ENCODE measurements at places on chromosomes 1 and 21. TPM values are rescaled to one million over a fixed set of nuclear protein-coding genes. Genes with fewer than 3 reads are reported as not detected.

DNA sequence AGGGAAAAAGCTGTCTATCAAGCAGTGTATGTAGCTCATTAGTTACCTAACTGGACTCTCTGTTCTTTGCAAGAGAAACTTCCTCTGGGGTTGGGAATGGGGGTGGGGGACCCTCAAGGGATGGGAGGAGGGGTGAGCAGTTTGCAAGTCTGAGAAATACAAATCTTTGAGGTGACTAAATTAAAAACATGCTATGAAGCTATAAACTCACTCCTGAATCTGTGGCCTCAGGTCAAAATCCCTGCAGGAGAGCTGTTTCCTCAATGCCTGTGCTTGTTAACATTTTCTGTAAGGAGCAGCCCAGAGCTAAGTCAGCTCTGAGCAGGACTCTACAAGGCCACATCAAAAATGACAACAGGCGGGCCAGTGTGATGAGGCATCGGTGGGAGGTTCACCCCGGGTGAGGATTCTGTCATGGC, 32.8 kb upstream of the PTPRC start:
- DNase-seq = no peak

DNA sequence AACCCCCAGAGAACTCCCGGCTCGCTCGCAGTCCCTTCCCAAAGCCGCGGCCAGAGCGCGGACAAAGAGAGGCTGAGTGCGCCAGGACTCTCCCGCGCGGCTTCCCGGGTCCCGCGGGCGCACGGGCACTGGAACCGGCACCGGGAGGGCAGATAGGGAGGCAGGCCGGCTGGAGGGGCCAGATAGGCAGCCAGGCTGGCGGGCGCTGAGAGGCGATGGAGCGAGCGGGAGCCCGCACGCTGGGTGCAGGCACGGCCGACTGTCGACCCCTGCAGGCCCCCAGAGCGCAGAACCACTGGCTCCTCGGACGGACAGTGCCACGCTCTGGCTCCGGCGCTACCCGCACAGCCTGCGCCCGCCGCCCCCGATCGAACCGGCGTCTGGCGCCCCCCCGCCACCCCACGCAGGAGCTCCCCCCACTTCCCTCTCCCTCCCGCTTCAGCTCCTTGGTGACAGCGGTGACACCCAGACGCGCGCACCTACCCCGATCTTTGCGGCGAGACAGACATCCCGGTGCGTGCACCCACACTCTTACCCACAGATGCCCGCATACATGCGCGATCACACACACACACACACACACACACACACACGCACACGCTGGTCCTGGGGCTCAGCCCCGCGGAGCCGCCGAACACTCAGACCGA, 534 bp downstream of the SLC6A9 start:
- peak; percentile 63 for DNase-seq

- no peak for DNase-seq
Measured at GRCh38 chr1:206770531-206771337, at the start of gene IL19. IL19 (plus strand) TSS chr1:206770773; CDS start chr1:206836663, 65,890 bp downstream.

GRCh38 chr1:97730271-97730670, 190.6 kb downstream of the DPYD start:
- DNase-seq = no peak

DNA sequence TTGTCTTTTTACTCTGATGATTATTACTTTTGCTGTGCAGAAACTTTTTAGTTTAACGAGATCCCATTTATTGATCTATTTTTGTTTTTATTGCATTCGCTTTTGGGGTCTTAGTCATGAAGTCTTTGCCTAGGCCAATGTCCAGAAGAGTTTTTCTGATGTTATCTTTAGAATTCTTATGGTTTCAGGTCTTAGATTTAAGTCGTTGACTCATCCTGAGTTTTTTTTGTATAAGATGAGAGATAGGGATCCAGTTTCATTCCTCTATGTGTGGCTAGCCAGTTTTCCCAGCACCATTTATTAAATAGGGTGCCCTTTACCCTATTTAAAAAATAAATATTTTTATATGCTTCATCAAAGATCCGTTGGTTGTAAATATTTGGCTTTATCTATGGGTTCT, 13.2 kb downstream of the MAN1C1 start:
- DNase-seq = no peak

DNA sequence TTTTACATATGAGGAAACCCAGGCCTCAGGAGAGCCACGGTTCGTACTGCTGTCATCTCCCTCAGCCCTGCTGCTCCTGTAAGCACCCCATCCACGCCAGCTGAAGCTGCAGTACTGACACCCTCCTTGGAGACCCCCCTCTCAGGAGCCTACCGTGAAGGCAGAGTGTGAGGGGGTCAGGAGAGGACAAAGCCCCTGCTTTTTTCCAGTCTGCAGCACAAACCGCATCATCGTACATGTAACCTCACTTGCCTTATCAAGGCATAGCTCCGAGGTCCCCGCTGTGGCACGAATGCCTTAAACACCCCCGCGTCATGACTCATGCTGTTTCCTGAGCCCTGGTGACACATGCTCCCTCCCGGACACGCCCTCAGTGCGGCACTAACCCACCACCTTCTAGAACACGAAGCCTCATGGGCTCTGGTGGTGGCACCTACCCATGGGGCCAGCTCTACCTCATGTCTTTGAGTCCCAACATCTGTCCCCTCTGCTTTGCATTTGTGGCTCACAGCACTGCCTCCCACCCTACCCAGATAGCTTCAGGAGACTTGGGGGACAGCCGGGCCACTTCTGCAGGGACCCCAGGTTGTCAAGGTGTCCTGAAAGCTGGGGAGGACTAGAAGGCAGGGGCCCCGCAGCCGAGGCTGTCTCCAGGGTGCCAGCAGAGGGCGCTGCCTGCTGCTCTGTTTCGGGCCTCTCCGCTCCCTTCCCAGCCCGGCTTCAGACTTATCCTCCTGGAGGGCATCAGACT, 4.9 kb downstream of the SH3BGRL3 start:
- DNase-seq = peak; percentile 73

DNA sequence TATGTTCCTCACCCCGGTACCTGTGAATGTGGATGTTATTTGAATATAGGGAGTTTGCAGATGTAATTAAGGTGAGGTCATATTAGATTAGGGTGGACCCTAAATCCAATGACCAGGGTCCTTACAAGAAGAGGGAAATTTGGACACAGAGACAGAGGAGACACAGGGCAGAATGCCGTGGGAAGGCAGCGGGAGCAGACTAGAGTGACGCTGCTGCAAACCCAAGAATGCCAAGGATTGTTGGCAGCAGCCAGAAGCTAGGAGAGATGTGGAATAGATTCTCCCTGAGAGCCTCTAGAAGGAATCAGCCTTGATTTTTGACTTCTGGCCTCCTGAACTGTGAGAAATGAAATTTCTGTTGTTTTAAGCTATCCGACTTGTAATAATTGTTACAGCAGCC, 53.6 kb downstream of the SPATA46 start:
- no peak for DNase-seq

GRCh38 chr21:45916011-45916840, 65.3 kb upstream of the COL6A1 start:
- DNase-seq = no peak

GRCh38 chr1:100353071-100353801, 930 bp downstream of the CDC14A start:
- no peak for DNase-seq

DNA sequence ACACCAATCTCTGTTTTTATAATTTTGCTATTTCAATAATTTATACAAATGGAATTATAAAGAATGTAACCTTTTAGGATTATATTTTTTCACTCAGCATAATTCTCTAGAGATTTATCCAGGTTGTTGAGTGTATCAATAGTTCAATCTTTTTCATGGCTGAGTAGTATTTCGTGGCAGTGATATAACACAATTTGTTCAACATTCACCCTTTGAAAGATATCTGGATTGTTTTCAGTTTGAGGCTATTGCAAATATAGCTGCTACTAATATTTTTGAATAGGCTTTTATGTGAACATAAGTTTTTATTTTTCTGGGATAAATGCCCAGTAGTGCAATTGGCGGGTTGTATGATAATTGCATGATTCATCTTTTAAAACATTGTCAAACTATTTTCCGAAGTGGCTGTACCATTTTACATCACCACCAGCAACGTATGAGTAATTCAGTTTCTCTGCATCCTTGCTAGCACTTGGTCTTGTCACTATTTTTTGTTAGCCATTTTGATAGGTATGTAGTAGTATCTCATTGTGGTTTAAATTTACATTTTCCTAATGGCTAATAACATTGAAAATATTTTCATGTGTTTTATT, 55.6 kb upstream of the ABCD3 start:
- no peak for DNase-seq

Gene NTMT2
- not detected for total RNA-seq

Gene RHD
- total RNA-seq = not detected

Gene MTMR11
- 12.9 TPM for total RNA-seq

Data from Caki2 (cell line).